CD4-positive, alpha-beta T cell treated with Interleukin-17A for 4 hours (primary cell): ENCODE measurements at places on chromosomes 13 and 19.

DNA sequence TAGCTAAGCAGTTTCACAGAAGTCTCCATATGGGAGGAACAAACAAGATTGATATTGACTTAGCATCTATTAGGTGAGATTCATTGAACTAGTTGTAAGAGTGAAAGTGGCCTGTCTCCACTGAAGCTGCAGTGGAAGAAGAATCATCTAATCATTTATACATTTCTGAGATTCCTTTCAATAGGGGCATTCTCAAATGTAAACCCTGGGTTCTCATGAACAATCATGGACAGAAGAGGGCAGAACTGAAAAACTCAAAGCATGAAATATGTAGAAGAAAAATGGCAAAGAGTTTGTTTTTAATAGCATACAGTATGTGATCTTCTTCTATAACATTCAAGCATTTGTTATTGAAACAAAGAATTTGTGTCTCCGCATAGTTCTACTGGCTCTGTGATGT is 17.6 kb upstream of the POSTN start:
- no peak for DNase-seq

- no peak for DNase-seq
Measured at GRCh38 chr13:111115965-111116521, 933 bp downstream of the ARHGEF7 start.

- no peak for DNase-seq
Measured at GRCh38 chr13:76703216-76703615, 183.0 kb downstream of the KCTD12 start.

GRCh38 chr13:109422161-109422560 is 364.2 kb downstream of the IRS2 start:
- no peak for DNase-seq

DNA sequence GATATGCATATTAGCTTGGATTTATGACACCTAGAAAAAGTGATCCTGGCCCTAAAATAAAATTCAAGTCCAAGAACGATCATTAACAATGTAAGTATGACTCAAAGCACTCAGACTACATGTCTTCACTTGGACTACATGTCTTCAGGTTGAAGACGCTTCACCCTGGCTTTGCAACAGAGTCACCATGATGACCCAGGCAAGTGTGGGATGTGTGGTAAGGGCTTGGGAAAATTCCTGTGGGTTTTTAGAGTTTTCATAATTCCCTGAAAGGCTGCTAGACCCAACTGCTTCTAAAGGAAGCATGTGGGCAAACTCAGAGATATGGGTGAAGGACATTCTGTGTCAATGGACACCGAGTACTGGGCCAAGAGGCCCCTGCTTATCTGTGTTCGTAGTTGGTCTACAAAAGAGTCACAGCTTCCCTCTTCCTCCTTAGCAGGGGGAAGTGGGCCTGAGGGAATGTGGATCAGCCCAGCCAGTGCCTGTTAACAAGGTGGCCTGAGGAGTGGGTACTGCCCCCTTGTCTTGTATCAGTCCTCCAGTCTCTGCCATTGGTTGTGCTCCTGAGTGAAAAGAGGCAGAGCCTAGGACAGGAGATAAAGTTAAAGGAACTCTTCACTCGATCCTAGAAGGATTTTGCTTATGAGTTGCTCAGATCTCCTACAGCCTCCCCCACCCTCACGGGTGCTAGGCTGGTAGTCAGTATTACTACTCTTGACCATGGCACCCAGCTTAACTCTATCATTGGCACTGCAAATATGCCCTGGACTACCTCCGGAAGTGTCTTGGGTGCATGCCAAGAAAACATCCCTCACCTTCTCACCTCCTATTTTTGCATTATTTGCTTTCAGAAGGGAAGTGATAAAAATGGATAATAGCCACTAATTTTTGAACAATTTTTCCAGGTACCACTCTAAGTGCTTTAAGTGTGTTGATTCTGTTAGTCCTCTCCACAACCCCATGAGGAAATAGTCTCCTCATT is 406.3 kb downstream of the COG6 start:
- DNase-seq = no peak

- DNase-seq = peak; percentile 39
Measured at GRCh38 chr19:37551129-37551993, 43.2 kb downstream of the ZNF571 start.

DNA sequence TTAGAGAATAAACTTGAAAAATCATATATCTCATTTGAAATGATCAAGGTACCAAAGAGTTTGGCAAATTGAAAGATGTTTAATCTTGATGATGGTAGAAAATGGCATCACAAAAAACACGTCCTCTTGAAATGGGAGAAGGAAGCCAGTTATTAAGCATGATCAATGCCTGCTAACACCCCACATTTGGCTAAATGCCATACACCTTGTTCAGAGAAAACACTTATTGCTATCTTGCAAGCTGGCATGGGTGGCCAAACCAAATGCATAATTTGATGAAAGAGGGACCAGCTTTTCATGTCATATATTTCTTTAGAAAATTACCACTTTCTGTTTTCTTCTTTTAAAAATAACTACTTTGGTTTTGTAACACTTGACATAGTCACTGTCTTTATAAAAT is 141.3 kb downstream of the ZAR1L start:
- no peak for DNase-seq

- DNase-seq = no peak
Measured at GRCh38 chr13:44927968-44928367, 61.3 kb downstream of the NUFIP1 start.

DNA sequence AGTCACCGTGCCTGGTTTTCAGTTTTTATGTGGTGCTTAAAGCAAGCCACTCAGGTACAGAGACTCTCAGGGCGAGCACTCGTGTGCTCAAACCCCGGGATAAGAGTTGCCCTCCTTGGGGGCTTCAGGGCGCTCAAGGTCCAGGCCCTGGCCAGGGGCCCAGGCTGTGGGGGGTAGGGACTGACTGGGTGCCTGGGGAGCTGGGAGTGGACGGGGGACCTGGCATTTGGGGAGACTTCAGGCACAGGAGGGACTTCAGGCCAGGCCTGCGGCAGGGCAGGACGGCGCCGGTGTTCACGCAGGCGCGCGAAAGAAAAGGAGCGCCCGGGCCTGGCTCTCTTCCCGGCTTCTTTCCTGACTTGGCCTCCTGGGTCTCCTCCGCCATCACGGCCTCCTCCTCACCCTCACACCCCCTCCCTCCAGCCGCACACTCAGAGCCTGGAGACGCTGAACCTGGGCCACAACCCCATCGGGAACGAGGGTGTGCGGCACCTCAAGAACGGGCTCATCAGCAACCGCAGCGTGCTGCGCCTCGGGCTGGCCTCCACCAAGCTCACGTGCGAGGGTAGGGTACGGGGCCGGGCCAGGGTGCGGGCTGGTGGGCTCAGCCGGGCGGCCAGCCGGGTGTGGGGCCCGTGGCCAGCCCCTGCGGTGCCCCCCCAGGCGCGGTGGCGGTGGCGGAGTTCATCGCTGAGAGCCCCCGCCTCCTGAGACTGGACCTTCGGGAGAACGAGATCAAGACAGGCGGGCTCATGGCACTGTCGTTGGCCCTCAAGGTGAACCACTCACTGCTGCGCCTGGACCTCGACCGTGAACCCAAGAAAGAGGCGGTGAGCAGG is 16.1 kb downstream of the NKPD1 start:
- DNase-seq = no peak

GRCh38 chr13:29849071-29849631 is 1.3 kb downstream of the UBL3 start:
- peak; percentile 16 for DNase-seq

DNA sequence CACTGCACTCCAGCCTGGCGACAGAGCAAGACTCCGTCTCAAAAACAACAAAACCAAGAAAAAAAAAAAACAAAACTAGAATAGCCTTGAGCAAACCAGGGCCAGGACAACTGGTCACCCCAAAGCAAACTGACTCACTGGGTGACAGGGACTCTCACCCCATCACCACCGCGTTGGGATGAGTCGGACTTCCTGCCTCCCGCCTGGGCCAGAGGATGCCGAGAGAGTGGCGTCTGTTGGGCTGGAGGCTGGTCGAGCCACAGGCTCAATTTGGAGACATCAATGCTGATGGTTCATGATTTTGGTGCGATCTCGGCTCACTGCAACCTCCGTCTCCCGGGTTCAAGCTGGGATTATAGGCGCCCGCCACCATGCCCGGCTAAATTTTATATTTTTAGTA is 11.6 kb downstream of the TMPRSS9 start:
- DNase-seq = no peak
